ENCODE measurements at places on chromosomes 13 and 19. TPM values are rescaled to one million over a fixed set of nuclear protein-coding genes. Genes with fewer than 3 reads are reported as not detected.

The KPTN gene
- 2.1 TPM for total RNA-seq

The PRTN3 gene
- 4.7 TPM for total RNA-seq

The CEBPA gene
- 17.2 TPM for total RNA-seq

The SBK2 gene
- 1.0 TPM for total RNA-seq

The FGF22 gene
- total RNA-seq: not detected

The CPAMD8 gene
- total RNA-seq: 3.7 TPM

The CEACAM4 gene
- total RNA-seq: 1.0 TPM

The C19orf33 gene
- not detected for total RNA-seq

The ZNF610 gene
- total RNA-seq: 5.7 TPM

The N4BP2L2 gene
- 135 TPM for total RNA-seq

The ONECUT3 gene
- not detected for total RNA-seq

The SHISA7 gene
- total RNA-seq: not detected

The ZNF415 gene
- 3.7 TPM for total RNA-seq

The CGB3 gene
- not detected for total RNA-seq

All from skeletal muscle tissue (tissue), 5 donors.